ENCODE measurements at places on chromosomes 5 and 9.

DNA sequence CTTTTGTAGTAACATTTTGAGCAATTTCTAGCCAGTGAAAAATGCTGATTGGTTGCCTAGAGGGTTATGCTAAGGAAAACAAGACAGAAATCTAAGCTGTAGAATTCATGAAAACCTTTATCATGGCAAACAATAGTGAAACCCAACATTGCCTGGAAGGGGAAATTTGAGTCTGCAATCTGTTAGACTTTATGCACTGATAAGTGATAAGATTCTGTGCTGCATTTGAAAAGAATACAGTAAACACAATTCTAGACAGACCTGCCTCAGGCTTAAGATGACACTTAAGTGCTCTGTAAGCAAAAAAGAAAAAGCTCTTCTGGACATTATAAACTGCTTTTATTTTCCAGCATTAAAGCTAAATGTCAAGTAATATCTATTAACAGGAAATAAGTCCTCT, 519.3 kb downstream of the ISL1 start:
- DNase-seq = no peak

GRCh38 chr5:2093859-2094615, 211.3 kb upstream of the IRX4 start:
- DNase-seq = no peak

DNA sequence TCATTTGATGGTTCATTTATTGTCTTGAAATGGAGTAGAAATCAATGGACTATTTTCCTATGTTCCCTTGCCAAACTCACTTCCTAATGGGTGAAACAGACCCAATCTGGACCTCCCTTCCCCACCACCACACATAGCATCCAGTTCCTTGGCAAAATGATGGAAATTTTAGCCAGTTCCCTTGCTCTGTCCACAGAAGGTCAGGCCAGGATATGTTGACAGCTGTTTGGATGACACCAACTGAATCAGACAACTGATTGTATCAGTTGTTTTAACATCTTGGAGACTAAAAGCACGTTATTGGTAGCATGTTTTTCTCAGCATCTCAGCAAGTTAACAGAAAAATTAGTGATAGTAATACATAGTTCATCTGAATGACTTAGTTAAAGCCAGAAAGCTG, 534.8 kb downstream of the PSAT1 start:
- no peak for DNase-seq

- DNase-seq = no peak
Measured at GRCh38 chr9:129649726-129650679, 8.1 kb upstream of the ASB6 start.

GRCh38 chr5:40653221-40654022, 26.3 kb upstream of the PTGER4 start:
- no peak for DNase-seq

DNA sequence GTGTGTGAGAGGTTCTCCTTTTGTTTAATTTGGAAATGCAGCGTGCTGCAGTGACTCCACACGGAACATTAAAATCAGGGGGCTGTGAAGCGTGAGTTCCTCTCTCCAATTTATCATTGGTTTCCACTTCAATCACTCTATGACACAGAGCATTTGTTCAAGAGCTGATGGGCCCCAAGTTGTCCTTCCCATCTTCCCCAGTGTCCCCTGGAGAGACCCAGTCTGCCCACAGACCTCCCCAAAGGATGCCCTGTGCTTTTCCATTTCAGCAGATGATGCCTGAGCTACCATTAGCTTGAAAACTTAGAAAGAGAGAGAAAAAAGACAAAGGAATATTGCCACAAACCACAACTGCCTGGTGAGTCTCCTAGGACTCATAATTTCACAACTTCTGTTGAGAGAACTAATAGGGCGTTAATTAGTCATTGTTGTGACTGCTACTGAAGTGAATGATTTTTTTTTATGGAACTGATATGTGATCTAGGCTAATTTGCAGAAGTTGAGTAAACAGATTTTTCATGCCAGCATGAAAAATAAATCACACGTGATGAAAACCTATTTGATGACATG, 772.7 kb downstream of the SEMA5A start:
- no peak for DNase-seq

DNA sequence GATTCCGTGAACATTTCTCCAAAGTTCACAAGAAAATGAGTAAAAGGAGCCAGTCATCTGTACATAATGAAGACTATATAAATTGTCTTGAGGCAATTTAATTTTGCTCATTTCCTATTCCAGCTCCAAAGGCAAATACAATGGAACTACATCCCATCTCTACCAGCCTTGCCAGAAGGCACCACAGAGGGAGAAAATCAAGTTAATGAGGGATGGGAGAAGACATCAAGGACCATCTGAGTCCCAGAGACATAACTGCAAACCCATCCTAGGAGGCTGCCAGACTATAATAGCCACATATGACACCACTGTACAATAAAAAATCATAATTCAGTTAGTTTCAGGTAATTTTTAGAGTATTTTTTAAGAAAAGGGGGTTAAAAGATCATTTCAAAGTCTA, 136.3 kb upstream of the RGMB start:
- no peak for DNase-seq

GRCh38 chr9:20355022-20355421, 267.3 kb downstream of the MLLT3 start:
- DNase-seq = no peak

GRCh38 chr5:19777363-19777762, 210.6 kb downstream of the CDH18 start:
- DNase-seq = no peak
